ENCODE measurements at places on chromosomes 7 and 10.

DNA sequence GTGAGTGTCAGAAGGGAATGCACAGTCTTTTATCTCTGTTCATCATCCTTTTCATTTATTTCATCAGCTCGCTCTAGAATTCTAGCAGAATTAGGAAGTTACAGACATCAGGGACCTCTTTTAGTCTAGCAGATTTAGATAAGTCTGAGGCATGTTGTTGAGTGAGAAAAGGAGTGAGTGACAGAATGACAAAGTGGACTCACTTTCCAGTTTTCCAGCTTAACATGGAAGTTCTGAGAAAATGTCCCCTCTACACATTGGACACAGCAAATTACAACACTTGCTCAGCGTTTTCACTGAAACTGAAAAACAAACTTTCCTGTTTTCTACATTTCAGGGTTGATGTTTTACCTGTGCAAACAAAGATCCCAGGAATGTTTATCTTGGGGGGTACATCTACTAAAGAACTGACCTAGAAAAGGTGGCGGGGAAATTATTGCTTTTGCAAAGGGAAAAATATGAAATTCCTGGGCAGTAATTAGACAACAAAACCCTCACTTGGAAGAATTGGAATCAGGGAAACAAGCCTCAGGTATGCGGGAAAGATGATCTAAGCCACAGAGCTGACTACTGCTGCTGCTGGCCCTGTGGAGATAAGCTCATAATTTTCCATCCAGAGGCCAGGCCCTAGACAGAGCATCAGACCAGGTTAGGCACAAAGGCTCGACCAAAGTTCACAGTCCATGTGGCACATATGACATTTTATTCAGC, 14.6 kb upstream of the CYP3A5 start:
- DNase-seq = no peak

- DNase-seq = no peak
Observed at GRCh38 chr10:129277841-129278240, 189.2 kb upstream of the MGMT start.

- no peak for DNase-seq
Observed at GRCh38 chr7:99457050-99457649, 8.8 kb downstream of the ATP5MF start.

DNA sequence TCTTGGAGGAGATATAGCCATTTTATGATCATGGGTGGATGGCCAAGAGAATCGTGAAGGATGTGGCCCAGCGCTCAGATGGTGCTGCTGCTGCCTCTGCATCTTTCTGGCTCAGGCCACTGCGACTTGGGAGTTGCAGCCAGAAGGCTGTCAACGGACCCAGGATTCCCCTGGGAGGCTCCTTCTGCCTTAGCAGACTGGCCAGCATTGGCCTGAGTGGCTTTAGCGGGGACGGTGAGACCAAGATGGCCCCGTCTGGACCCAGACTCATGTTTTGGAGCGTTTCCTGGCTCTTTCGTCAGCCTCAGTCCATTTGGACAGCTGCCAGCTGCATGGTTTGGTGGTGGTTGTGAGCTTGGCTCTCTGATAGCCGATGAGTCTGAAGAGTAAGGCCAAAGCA, 97.2 kb downstream of the GALNT17 start:
- DNase-seq = no peak

GRCh38 chr10:117352724-117353123, 22.5 kb downstream of the PDZD8 start:
- no peak for DNase-seq

DNA sequence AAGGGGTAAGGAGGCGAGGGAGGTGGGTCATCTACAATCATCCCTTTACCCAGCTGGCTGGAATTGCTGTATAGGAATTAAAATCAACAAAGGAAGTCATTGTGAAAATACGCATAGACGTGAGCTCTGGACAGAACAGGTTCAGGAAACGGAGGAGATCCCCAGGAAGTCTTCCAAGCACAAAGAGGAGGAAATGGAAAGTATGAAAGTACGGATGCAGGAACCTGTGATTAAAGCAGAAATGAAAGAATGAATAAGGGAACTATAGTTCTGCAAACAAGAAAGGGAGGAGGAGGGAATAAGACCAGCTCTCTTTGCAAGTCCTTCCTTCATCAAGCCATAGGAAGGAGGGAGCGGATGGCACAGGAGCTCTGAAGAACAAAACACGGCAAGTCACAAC, 61.8 kb downstream of the PYROXD2 start:
- no peak for DNase-seq

GRCh38 chr7:151150388-151150787, 17.1 kb downstream of the GBX1 start:
- DNase-seq = no peak

DNA sequence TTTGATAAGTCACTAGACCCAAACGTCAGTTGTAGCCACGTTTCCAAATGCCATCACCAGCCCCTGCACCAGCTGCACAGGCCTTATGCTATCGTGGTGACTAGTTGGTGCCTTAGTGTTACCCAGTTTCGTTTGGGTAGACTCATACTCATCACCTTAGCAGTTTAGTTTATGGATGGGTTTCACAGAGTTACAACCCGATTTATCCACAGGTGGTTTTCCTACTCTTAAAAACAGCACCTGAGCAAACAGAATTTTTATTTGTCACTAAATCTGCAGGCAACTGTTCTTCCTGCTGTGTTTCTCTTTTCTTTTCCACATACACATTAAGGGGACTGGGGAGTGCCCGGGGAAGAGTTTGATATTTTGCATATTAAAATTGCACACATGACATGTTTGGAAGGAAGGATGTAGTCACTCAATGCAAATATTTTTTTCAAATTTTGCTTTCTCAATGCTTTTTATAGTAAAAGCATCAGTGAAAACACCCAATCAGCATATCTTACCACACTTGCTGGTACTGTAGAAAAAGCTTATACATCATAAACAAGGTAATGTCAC, 41.6 kb downstream of the PDSS1 start:
- DNase-seq = no peak

DNA sequence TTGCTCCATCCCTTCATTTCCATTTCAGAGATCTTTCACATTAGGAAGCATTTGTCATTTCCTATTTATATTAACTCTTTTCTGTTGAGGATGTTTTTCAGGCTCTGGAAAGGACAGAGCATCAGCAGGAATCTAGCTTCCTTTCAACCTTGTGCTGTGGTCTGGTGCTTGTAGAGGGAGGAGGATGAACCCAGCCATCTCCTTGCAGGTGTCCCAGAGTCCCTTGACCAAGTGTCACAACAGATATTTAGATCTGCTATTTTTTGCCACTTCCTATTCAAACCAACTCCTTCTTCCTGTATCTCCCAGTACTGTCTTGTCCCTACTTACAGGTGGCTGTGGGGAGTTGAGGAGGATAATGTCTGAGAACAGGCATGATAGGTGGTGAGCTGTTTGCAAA, 742.8 kb downstream of the GRID1 start:
- no peak for DNase-seq

DNA sequence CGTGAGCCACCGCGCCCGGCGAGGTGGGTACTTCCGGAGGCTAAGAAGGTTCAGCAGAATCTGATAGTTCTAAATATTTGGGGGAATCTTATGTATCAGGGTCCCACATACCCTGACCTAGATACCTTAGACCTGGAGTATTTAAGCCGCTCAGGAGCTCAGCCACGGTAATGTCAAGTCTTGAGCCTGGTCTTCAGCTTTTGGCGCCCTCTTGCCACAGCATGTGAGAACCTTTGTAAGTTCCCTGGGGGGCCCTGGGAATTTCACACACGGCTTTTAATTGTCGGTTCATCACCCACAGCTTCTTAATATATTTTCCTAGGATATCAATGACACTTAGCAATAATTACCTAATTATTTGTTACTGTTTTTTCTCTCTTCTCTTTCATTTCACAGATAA, 324.3 kb upstream of the GALNT17 start:
- DNase-seq = no peak

- DNase-seq = no peak
Observed at GRCh38 chr7:138656952-138657351, 44.2 kb downstream of the SVOPL start.

GRCh38 chr10:129880191-129880870, 83.7 kb downstream of the EBF3 start:
- DNase-seq = no peak

- no peak for DNase-seq
Observed at GRCh38 chr7:45221896-45222604, 64.5 kb downstream of the RAMP3 start.

DNA sequence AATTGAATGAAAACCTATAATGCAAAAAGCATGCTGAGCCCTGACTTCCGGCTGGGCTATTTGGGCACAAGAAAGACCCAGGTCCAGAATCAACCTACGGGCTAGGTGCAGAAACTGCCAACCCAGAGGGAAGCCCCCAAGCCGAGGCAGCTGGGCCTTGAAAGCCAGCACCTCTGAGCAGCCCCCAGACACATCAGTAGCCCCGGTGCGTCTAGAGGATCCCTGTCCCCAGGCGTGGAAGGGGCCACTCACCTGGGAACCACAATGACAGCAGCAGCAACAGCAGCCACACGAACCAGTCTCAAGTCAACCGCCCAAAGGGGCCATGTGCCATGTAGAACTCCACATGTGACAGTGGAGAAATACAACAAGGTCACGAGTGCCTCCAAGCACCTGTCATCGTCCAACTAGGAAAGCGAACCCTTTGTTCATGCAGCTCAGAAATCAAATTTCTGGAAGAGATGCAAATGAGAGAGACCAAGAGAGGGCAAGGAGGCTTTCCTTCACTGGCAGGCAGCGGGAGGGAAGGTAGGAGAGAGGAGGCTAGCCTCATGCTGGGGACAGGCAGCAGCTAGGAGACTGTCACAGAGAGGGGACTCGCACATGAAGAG, 57.5 kb upstream of the CHST15 start:
- DNase-seq = no peak

DNA sequence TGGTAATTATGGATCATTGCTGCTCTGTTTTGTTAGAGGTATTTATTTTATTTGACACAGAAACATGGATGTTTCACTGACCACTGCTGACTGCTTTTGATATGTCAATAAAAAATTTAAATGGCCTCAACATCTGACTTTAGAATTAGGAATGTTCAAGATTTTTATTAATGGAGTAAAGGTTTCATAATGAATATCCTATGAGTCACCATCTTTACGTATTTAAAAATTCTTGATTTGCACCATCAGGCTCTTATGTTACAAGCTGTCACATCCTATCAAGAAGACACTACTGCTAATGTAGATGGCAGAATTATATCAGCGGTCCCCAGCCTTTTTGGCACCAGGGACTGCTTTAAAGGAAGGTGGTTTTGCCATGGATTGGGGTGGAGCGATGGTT, 578.7 kb upstream of the NRP1 start:
- DNase-seq = no peak

DNA sequence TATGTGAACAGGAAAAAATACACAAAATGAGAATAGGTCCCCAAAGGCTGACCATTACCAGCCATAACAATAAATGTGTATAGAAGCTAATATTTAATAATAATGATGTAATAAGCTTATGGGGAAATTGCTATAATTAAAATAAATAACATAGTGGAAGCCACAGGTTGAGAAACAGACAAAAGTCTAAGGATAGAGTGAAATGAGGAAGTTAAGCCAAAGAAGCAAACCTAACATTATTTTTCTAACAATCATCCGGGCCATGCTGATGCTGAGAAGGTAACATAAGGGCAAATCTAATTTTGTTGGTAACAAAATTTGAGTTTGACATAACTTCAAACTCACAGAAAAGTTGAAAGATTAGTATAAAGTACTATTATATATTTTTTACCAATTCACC, 115.9 kb downstream of the MICU1 start:
- DNase-seq = no peak

DNA sequence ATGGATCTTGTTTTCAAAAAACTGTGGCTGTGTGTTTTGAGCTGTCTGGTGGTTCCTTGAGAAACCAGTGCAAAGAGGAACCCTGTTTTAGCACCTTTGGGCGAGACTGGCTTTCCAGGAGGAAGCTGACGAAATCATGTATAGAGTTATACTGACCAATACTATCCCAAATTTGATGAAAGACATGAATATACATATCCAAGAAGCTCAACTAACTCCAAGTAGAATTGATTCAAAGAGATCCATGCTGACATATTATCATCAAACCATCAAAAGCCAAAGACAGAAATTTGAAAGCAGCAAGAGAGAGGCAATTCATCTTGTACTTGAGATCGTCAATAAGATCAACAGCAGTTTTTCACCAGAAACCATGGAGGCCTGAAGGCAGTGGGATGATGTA, 610.7 kb downstream of the DNAJB6 start:
- no peak for DNase-seq

- DNase-seq = no peak
Observed at GRCh38 chr7:50608196-50608906, 43.1 kb upstream of the DDC start.

DNA sequence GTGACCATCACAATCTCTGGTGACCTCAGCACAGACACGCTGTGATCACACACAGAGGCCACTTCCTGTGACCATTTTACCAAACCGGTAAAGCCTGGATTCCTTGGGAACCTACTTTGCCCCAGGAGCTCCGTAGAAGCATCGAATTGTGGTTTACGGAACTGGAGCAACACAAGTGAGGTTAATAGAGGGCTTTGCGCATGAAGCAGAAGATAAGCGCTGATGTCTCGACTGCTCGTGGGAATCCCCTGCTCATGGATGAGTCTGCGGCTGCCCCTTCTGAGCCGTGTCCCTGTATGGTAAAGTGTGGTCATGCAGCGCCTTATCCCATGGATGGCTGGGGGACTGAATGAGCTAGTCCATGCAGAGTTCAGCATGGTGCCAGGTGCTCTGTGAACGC, 53.6 kb downstream of the VIPR2 start:
- DNase-seq = no peak

GRCh38 chr7:27046854-27047549, 48.8 kb downstream of the HOXA1 start:
- DNase-seq = no peak

DNA sequence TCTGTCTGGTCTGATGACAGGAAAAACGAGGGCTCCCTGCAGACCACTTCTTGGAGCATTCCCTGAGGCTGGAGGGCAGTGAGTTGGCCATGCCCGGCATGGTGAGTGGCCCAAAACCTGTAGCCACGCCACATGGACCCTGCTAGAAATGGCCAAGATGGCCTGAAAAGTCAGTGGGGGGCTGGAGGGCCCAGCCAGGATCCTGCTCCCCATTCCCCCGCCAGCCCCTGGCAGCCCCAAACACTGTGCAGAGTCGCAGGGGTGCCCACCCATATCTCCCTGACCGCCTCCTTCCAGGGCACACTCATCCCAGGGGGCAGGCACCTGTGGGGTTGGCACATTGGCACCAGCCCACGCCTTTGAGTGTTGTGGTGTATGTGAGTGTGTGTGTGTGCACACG, 18.7 kb upstream of the PPP2R2D start:
- DNase-seq = no peak
